Activated CD4-positive, alpha-beta T cell treated with anti-CD3 and anti-CD28 coated beads for 36 hours (primary cell): ENCODE measurements at places on chromosomes 5 and 9. TPM values are rescaled to one million over a fixed set of nuclear protein-coding genes. Genes with fewer than 3 reads are reported as not detected.

Gene GABRA1
- total RNA-seq = not detected

Gene DIRAS2
- not detected for total RNA-seq

- H3K36me3 ChIP-seq = no peaks in the 10 kb centered on the region
- H3K4me1 ChIP-seq = no peaks in the 10 kb centered on the region
- DNase-seq = no peak
- H3K27me3 ChIP-seq = peaks cover 6% of the 10 kb centered on the region
- no peak overlapping the region for H3K27ac ChIP-seq
- H3K4me3 ChIP-seq = no peak overlapping the region
Observed at GRCh38 chr5:171578829-171579491, 159.5 kb downstream of the FGF18 start.

GRCh38 chr5:142425286-142426065 is 100.7 kb upstream of the SPRY4 start:
- H3K36me3 ChIP-seq = no peaks in the 10 kb centered on the region
- H3K27me3 ChIP-seq = no peaks in the 10 kb centered on the region
- H3K4me1 ChIP-seq = peaks cover 43% of the 10 kb centered on the region
- no peak for DNase-seq
- H3K4me3 ChIP-seq = peak overlapping the region; percentile 38

GRCh38 chr9:28318515-28318914 is 745.2 kb upstream of the C9orf72 start:
- no peak overlapping the region for H3K27ac ChIP-seq
- H3K36me3 ChIP-seq = no peaks in the 10 kb centered on the region
- no peaks in the 10 kb centered on the region for H3K4me1 ChIP-seq
- no peaks in the 10 kb centered on the region for H3K27me3 ChIP-seq
- no peak for DNase-seq

Gene SLC34A3
- not detected for total RNA-seq

DNA sequence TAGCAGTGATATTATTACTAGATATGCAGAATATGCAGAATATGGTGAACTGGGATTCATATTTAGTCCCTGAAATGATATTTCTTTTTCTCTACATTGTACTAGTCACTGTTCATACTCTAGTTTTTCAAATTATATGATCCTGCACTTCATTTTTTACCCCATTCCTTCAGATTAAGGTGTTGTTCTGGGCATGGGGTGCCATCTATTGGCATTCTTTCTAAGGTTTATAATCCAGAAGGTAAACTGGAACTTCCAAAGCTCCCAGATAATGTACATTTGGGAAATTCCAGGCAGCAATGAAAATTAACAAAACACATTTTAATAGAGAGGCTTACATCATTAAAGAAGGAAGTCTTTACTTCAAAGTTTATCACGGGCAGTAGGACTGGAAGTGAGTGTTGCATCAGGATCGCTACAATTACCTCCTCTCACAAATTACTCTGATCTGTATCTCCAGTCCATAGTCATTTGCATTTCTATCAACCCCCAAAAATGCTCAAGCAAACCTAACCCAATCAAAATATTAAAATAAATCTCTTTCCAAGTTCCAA is 12.5 kb downstream of the RFX3 start:
- DNase-seq = no peak
- no peak overlapping the region for H3K4me3 ChIP-seq
- peaks cover 9% of the 10 kb centered on the region for H3K36me3 ChIP-seq
- H3K27ac ChIP-seq = no peak overlapping the region
- H3K27me3 ChIP-seq = no peaks in the 10 kb centered on the region

DNA sequence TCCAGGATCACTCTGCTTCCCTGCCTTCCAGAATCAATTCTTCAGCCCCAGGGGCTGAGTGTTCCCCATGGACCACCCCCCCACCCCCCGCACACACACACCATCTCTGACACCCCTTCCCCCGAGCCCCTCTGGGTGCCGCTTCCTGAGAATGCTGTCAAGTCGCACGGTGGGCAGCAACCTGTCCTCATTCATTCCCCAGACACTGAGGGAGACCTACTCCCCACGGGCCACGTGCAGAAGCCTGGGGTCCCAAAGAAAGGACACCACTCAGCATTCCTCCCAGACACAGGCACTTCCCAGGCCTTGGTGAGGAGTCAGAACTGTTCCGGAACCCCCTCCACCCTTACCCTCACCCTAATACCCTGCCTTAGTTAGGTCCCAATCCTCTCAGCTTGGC is 12.8 kb downstream of the CPLX2 start:
- peaks cover 3% of the 10 kb centered on the region for H3K36me3 ChIP-seq
- no peak overlapping the region for H3K4me3 ChIP-seq
- peaks cover 13% of the 10 kb centered on the region for H3K27me3 ChIP-seq
- no peak overlapping the region for H3K27ac ChIP-seq
- no peak for DNase-seq

Gene ANKRD34B
- total RNA-seq = not detected

Gene KIF4B
- 0.05 TPM for total RNA-seq

DNA sequence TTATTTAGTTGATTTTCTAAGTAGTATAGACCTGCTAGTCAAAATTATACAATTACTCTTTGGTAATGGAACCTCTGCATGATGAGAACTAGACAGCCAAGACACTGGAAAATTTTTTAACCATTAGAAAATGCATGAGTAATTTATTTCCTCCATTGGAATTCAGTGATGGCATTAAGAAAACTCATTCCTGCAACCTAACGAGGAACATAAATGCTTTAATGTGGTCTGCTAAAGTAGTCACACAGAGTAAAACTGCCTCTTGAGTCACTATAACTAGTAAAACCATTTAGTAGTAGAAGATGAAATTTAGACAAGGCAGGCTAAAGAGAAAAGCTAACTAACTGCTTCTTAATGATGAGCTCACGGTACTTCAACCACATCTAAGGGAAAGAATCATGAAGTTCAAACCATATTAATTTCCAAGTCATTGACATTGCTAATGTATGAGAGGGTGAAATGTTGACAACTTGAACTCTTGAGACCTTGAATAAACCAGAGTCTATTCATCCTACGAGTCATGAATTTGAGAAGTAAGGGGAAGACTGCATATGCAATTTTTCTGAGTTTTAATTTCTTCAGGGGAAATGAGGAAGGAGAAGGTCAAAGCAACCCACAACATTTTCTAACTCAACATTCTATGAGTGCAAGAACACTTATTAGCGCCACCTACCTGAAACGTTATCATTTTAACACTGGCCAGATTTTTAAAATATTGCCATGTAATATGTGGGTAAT is 74.4 kb downstream of the GLIS3 start:
- no peak overlapping the region for H3K4me3 ChIP-seq
- peaks cover 9% of the 10 kb centered on the region for H3K4me1 ChIP-seq
- peaks cover 3% of the 10 kb centered on the region for H3K27me3 ChIP-seq
- H3K36me3 ChIP-seq = no peaks in the 10 kb centered on the region

GRCh38 chr9:115414561-115414960 is 296.6 kb upstream of the TNC start:
- DNase-seq = no peak
- peaks cover 12% of the 10 kb centered on the region for H3K27me3 ChIP-seq
- H3K27ac ChIP-seq = no peak overlapping the region
- no peaks in the 10 kb centered on the region for H3K4me1 ChIP-seq

DNA sequence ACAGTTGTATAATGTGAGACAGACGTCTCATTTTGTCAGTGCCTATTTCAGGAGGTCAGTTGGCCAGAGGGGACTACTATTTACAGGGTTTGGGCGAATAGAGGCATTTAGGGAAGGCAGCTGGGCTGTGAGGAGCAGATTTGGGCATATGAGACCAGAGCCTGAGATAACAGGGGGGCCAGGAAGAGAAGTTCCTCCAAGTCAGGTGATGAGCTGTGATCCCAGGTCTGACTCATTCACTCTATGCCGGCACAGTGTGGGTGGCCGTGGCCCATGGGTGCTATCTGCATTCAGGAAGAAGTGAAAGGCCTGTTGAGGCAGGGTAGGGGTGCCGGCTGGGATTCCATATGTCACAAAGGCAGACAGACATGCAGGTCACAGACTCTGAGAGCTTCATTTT is 142.8 kb downstream of the PDZD2 start:
- no peak overlapping the region for H3K27ac ChIP-seq
- no peaks in the 10 kb centered on the region for H3K36me3 ChIP-seq
- H3K27me3 ChIP-seq = no peaks in the 10 kb centered on the region
- peaks cover 9% of the 10 kb centered on the region for H3K4me1 ChIP-seq
- H3K4me3 ChIP-seq = no peak overlapping the region

GRCh38 chr5:177066224-177066623 is 20.5 kb upstream of the FGFR4 start:
- H3K4me1 ChIP-seq = no peaks in the 10 kb centered on the region
- peaks cover 14% of the 10 kb centered on the region for H3K36me3 ChIP-seq
- no peak for DNase-seq
- H3K27me3 ChIP-seq = no peaks in the 10 kb centered on the region
- H3K27ac ChIP-seq = no peak overlapping the region

GRCh38 chr5:36156121-36156601 is 4.2 kb downstream of the SKP2 start:
- no peak for DNase-seq
- H3K36me3 ChIP-seq = peaks cover 57% of the 10 kb centered on the region
- H3K4me1 ChIP-seq = peaks cover 31% of the 10 kb centered on the region
